Epithelial cell of umbilical artery (primary cell): ENCODE measurements at places on chromosomes 13 and 19. TPM values are rescaled to one million over a fixed set of nuclear protein-coding genes. Genes with fewer than 3 reads are reported as not detected.

SULT2A1 gene
- not detected in 2 replicates for total RNA-seq

ZNF570 gene
- 4.9 and 6.2 TPM in 2 replicates for total RNA-seq

RAB3A gene
- under 0.01 TPM in 1 of 2 replicates, not detected in the other for total RNA-seq

SLC7A10 gene
- total RNA-seq: not detected in 2 replicates

KIR3DL1 gene
- total RNA-seq: not detected in 2 replicates

HIPK4 gene
- under 0.01 TPM in 1 of 2 replicates, not detected in the other for total RNA-seq

GNG7 gene
- total RNA-seq: 0.32 TPM in 1 of 2 replicates, not detected in the other

HCN2 gene
- under 0.01 and 1.3 TPM in 2 replicates for total RNA-seq

SLC46A3 gene
- total RNA-seq: 38.8 and 48.7 TPM in 2 replicates

NKG7 gene
- not detected in 2 replicates for total RNA-seq

ZNF208 gene
- not detected in 2 replicates for total RNA-seq

IZUMO2 gene
- not detected in 2 replicates for total RNA-seq

FFAR2 gene
- total RNA-seq: not detected in 2 replicates

NALCN gene
- 8.4 and 10.5 TPM in 2 replicates for total RNA-seq

MATK gene
- total RNA-seq: not detected in 2 replicates

ZSWIM9 gene
- total RNA-seq: 1.6 and 3.6 TPM in 2 replicates

GADD45GIP1 gene
- total RNA-seq: 34.7 and 39.3 TPM in 2 replicates

RFX1 gene
- 0.97 and 1.5 TPM in 2 replicates for total RNA-seq

RASL11A gene
- total RNA-seq: 2.6 and 3.3 TPM in 2 replicates

F2RL3 gene
- 1.1 and 2.3 TPM in 2 replicates for total RNA-seq

PABPC3 gene
- under 0.01 TPM in 1 of 2 replicates, not detected in the other for total RNA-seq

ZNF302 gene
- 10.7 and 14.7 TPM in 2 replicates for total RNA-seq

TEX26 gene
- not detected in 2 replicates for total RNA-seq

FUT1 gene
- total RNA-seq: 5.5 and 6.4 TPM in 2 replicates

FCAR gene
- total RNA-seq: not detected in 2 replicates

C13orf42 gene
- total RNA-seq: not detected in 2 replicates

ZBTB32 gene
- total RNA-seq: not detected in 2 replicates

CTXN1 gene
- total RNA-seq: 4.1 and 12.3 TPM in 2 replicates

CEACAM8 gene
- not detected in 2 replicates for total RNA-seq

ZNF160 gene
- total RNA-seq: 16.2 and 19.8 TPM in 2 replicates

NOP53 gene
- 78.6 and 90.0 TPM in 2 replicates for total RNA-seq

ZNF560 gene
- total RNA-seq: not detected in 2 replicates

SLC8A2 gene
- total RNA-seq: not detected in 2 replicates

COMP gene
- not detected in 2 replicates for total RNA-seq

WDR62 gene
- 4.2 and 7.0 TPM in 2 replicates for total RNA-seq

UGGT2 gene
- 32.5 and 43.9 TPM in 2 replicates for total RNA-seq
